H1 (cell line): ENCODE measurements at places on chromosomes 2 and 18. TPM values are rescaled to one million over a fixed set of nuclear protein-coding genes. Genes with fewer than 3 reads are reported as not detected.

OSGEPL1 gene
- 11.8 and 15.7 TPM in 2 replicates for total RNA-seq

NOSTRIN gene
- not detected in 2 replicates for total RNA-seq

FAM161A gene
- total RNA-seq = 9.7 and 10.2 TPM in 2 replicates

CCDC141 gene
- total RNA-seq = 21.4 and 21.6 TPM in 2 replicates

IL36A gene
- not detected in 2 replicates for total RNA-seq

PMAIP1 gene
- 75.1 and 84.1 TPM in 2 replicates for total RNA-seq

FEV gene
- total RNA-seq = not detected in 2 replicates

ITPRIPL1 gene
- 16.1 and 17.1 TPM in 2 replicates for total RNA-seq

TTC31 gene
- 27.4 and 28.8 TPM in 2 replicates for total RNA-seq

VAMP8 gene
- total RNA-seq = 34.4 and 38.1 TPM in 2 replicates

HRH4 gene
- total RNA-seq = not detected in 2 replicates

ZSWIM2 gene
- not detected in 2 replicates for total RNA-seq

- DNase-seq = no peak
Measured at GRCh38 chr2:169727065-169727464, 6.6 kb upstream of the KLHL23 start.

DNA sequence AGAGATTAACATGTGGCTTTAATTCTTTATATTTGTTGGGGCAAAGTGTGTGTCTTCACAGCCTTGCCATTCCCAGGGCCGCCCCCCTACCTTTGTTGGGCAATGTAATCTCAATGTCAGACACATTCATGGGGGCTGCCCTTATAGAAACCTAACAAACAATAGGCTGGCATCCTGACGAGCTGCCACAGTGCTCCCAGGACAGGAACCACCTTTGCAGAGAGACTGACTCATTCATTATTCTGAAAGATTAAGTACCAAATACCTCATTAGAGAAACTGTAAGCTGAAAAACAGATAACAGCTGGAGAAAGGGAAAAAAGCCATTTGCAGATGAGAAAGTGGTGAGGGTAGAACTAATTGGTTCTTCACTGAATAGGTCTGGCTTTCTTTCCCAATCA, 1587.5 kb upstream of the PIK3C3 start:
- DNase-seq = no peak

GRCh38 chr2:139480161-139480650, 700.0 kb upstream of the NXPH2 start:
- DNase-seq = no peak

DNA sequence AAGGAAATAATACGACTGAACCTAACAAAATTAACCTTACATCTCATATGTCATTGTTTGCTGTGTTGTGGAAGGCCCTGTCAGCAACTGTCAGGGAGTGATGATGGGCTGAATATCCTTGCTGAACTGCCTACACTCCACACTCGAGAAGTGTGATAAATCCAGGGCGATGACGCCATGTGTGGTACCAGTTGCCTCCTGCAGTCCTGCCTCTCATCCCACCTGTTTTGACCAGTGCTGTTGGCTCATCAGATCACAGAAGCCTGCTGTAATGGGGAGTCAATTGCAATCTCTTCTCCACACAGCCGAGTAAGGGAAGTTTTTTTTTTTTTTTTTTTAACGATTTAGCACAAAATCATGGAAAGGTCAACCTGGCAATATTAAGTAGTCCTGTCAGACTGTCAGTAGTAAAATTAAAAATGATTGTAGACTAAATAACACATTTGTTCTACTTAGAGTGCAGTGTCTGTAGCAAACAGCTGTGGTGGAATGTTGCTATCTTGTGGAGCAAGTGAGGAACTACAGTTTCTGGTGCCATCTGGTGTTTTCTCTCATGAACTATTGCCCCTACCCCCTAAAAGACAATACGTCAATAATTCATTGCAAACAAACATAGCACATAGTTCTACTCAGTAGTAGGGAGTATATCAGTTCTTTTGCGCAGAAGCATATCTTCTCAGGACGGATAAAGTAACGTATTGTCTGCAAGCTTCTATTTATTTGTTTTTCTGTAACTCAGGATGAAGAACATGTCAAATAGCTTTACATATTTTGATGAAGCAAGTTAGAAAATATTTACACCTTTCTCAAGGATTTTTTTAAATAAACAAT, 347.6 kb downstream of the CTNNA2 start:
- no peak for DNase-seq

DNA sequence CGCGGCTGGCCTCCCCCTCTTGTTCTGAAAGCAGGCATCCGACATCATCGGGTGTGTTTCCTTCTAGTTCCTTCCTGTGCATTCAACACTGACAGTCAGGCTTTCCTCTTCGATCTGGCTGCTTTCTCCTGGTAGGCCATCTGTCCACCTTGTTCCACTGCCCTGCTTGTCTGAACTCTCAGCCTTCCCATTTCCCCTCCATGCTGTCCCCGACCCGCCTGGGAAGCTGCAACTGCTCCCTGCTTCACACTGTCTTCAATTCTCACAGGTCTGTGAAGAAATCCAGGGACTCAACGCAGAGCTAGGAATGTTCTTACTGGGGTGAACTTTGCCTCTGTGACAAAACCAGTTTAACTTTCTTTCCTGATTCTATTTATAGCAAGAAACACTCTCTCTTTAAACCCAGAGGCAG, 43.0 kb downstream of the KIF3C start:
- DNase-seq = no peak

GRCh38 chr2:197037863-197038398, 111.4 kb upstream of the PGAP1 start:
- DNase-seq = no peak

- no peak for DNase-seq
Measured at GRCh38 chr2:3430740-3431490, 51.4 kb downstream of the TRAPPC12 start.

GRCh38 chr2:43312755-43313641, 86.6 kb upstream of the ZFP36L2 start:
- no peak for DNase-seq

- no peak for DNase-seq
Measured at GRCh38 chr2:170362313-170362870, 184.4 kb downstream of the MYO3B start.

- DNase-seq = no peak
Measured at GRCh38 chr2:209633911-209634310, 137.7 kb upstream of the UNC80 start.

DNA sequence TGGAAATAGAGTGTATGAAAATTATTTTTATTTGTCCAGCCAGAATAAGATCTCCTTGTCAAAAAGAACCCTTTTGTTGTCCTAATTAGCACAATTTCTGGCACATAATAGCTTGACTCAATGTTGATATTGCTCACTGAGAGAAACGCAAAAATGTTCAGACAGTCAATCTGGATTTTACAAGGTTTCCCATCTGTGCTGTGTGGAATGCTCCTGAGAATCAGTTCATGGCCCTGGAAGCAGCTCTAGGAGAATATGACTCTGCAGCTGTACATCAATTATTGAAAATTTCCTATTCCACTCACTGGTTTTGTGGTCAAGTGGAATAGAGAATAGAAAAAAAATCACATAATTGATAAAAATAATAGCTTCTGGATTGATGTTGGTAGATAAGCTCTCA, 1582.9 kb upstream of the NXPH2 start:
- no peak for DNase-seq

GRCh38 chr2:73053316-73054114, 18.0 kb downstream of the SFXN5 start:
- no peak for DNase-seq

GRCh38 chr2:213766465-213766901, 482.2 kb downstream of the SPAG16 start:
- no peak for DNase-seq

DNA sequence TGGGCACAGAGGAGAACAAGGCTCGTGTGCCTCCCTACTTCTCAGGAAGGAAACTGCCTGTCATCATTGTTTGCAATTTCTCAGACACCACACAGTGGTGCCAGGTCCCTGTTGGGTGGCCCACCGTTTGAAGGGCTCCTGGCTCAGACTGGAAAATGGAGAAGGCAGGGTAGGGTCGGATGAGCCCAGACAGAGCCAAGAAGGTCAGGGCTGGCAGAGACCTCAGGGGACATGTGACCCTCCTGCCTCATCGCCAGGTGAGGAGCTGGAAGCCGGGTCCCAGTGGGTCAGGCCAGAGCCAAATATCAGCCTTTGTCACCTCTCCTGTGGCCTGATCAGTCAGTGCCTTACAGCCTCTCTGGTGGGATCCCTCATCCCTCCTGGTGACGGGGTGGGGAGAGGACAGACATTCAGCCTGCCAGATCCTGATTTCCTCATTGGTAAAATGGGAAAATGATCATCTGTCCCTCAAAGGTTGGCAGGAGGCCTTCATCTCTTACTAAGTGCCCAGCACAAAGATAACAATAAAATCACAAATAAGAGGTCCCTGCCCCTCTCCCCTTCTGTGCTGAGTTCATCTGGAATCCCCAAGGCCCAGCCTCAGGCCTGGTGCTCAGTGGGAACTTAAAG, 117.6 kb downstream of the CAPN13 start:
- peak; percentile 29 for DNase-seq

GRCh38 chr18:49207361-49207760, 253.1 kb downstream of the DYM start:
- DNase-seq = no peak

DNA sequence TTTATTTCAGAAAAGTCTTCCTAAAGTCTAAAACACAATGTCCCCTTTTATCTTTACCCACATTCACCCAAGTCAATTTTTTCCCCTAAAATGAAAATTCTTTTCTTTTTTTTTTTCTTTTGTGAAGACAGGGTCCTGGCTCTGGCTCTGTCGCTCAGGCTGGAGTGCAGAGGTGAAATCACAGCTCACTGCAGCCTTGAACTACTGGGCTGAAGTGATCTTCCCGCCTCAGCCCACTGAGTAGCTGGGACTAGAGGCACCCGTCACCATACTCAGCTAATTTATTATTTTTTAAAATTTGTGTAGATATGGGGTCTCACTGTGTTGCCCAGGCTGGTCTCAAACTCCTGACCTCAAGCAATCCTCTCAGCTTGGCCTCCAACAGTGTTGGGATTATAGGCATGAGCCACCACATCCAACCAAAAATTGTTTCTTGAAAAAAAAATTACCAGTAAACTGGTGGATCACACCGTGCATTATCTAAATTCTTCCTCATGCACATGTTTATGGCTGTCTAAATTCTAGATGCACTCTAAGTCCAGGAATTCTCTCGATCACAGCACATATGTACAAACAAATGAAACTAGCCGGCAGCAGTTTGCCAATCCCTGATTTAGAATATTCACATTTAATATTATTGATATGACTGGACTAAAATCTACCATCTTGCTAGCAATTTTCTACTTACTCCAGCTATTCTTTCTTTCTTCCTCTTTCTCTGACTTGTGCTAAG, 56.8 kb downstream of the OLA1 start:
- no peak for DNase-seq

GRCh38 chr2:33512112-33512511, 35.7 kb downstream of the RASGRP3 start:
- no peak for DNase-seq

- no peak for DNase-seq
Measured at GRCh38 chr2:167475791-167476190, 587.5 kb downstream of the XIRP2 start.

DNA sequence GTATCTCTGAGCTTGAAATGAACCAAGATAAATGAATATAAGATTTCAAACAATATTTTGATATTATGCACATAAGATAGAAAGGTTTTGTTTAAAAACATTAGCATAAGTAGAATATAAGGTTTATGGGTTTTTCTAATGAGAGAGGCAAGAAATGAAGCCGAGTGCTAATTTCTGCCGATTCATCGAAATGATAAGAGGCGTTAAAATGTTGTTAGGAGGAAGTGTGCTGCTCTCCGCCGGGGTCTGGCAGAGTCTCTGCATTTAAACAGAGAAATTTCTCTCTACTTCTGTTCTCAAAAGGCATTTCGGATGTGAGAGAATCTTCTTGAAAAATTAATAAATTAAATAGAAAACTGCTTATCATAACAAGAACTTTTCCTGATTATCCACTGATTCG, 83.6 kb downstream of the MRPS9 start:
- no peak for DNase-seq

DNA sequence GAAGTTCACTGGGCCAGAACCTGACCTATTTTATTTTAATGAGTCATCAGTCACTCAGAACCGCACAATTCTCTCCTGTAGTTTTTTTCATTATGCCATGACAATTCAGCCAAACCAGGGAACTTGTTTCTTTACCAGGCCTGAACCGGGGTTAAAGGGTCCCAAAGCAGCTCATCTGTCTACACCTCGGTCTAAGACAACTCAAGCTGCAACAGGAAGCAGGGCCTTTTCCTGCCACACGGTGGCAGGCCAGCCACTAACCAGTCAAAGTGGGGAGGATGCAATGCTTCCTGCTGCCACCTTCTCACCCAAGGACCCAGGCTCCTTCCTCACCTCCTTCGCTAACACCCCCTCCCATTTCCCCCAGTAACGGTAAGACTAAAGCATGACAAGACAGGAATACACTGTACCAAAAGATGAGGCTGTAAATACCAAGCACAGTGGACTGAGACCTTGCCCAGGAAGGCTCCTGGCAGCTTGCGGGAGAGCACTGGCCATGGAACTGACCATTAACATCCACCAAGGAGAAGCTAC, 56.7 kb upstream of the ACKR3 start:
- peak; percentile 53 for DNase-seq

DNA sequence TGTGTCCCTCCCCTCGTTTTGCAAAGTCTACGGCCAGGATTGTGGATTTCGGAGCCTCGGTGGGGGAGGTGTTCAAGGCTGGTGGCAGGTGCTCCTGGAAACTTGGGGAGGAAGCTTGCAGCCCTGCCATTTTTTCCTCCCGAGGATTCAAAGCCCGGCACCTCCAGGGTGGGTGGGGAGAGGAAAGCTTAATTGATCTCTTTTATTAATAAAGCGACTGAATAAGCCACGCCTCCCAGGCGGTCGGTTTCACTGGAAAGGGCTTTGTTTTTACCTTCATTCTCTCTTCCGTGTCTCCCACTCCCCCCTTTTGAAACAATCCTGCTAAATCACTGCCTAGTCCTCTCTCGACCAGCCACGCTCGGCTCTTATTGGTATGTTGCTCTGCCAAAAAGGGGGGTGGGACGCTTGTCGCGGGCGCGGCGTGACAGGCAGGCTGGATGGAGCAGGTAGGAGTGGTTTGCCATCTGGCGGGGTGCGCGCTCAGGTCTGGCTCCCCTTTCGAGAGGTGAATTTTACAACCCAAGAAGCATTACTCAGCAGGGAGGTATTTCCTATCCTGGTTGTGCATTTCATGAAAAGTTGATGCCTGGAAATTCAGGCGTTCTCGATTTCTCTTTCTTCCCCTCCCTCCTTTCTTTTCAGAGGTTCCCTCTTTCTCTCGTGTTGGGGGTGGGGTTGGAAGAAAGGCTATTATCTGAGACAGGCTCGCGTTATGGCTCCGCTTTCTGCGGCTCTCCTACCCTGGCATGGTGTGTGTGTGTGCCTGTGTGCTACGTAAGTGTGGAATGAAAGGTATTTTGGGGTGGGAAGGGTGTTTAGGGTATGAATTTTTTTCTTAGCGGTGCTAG, 1.4 kb downstream of the NEDD4L start:
- peak; percentile 62 for DNase-seq
